CD4-positive, alpha-beta memory T cell (primary cell): ENCODE measurements at places on chromosomes 2 and 18. TPM values are rescaled to one million over a fixed set of nuclear protein-coding genes. Genes with fewer than 3 reads are reported as not detected.

GRCh38 chr2:10239561-10239967, 63.1 kb upstream of the HPCAL1 start:
- no peaks in the 10 kb centered on the region for H3K36me3 ChIP-seq
- no peak overlapping the region for H3K4me3 ChIP-seq
- no peak for DNase-seq
- no peak overlapping the region for H3K27ac ChIP-seq

DNA sequence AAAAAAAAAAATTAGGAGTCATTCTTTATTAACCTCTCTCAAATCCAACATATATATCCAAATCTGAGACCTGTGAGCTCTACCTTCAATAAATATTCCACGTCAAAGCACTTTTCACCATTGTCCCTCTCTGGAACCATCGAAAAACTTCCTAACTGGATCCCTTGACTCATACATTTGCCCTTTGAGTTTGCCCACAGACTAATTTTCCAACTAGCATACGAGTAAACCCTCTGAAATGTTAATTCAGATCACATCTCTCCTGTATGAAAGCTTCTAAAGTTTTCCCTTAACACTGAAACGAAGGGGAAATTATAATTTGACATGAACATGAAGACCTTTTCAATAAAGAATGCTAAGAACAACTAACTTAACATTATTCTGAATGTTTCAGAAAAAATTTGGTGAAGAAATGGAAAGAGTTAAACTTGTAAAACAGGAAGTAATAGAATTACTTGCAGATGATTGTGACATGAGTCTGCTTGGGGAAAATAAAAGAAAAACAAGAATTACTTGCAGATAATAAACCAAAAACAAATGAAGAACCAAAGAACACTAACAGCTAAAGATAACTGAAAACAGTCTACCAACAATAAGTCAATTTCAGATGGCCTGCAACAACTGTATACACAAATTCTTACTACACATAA, 110.6 kb downstream of the C2orf74 start:
- H3K36me3 ChIP-seq: peaks cover 20% of the 10 kb centered on the region
- no peaks in the 10 kb centered on the region for H3K4me1 ChIP-seq
- no peaks in the 10 kb centered on the region for H3K27me3 ChIP-seq
- H3K27ac ChIP-seq: no peak overlapping the region

MAPRE2 gene
- 100 TPM for polyA plus RNA-seq

MEP1B gene
- not detected for polyA plus RNA-seq

GRCh38 chr18:9919564-9920232, 5.9 kb downstream of the VAPA start:
- H3K27ac ChIP-seq: no peak overlapping the region
- H3K4me1 ChIP-seq: peaks cover 94% of the 10 kb centered on the region
- no peaks in the 10 kb centered on the region for H3K36me3 ChIP-seq
- no peak for DNase-seq

DNA sequence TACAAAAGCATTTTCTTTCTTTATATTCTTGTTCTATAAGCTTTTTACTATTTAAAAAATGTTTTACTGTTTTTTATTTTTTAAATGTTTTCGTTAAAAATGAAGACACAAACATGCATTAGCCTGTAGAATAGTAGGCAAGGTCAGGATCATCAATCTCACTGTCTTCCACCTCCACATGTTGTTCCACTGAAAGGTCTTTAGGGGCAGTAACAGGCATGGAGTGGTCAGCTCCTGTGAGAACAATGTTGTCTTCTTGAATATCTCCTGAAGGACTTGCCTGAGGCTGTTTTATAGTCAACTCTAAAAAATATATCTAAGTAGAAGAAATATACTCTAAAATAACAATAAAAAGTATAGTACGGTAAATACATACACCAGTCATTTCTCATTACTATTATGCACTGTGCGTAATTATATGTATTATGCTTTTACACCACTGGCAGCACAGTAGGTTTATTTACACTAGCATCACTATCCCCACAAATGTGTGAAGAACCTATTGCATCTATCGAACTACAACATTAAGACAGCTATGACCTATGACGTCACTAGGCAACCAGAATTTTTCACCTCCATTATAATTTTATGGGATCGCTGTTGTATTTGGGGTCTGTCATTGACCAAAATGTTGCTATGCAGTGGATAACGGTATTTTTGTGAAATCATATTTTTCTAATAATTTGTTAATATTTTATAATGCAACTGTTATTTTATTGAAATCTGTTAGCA, 764.3 kb downstream of the METTL4 start:
- no peaks in the 10 kb centered on the region for H3K36me3 ChIP-seq
- no peaks in the 10 kb centered on the region for H3K4me1 ChIP-seq
- no peak overlapping the region for H3K4me3 ChIP-seq
- no peak overlapping the region for H3K27ac ChIP-seq
- no peaks in the 10 kb centered on the region for H3K27me3 ChIP-seq

BCL2 gene
- polyA plus RNA-seq: 50.4 TPM

C2orf66 gene
- polyA plus RNA-seq: not detected

GRCh38 chr2:29189052-29189451, 73.8 kb downstream of the CLIP4 start:
- peaks cover 6% of the 10 kb centered on the region for H3K4me1 ChIP-seq
- H3K4me3 ChIP-seq: no peak overlapping the region
- DNase-seq: peak; percentile 67

DNA sequence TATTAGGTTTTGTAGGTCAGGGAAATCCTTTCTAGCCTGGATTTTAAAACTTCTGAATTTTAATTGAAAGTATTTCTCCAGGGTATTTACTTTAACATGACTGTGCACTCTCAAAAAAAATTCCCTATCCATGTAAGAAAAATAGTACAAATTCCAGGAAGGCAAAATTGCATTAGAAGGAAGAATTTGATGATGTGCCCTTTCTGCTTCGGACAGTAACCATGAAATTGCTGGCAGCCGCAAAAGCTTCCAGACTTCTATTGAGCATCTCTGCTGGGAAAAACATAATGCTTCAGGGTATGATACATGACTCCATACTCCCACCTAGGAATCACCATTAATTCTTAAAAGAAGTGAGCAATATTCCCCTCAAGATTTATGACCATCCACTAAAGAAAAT, 17.2 kb upstream of the KLF7 start:
- no peaks in the 10 kb centered on the region for H3K4me1 ChIP-seq
- no peak overlapping the region for H3K4me3 ChIP-seq
- no peak for DNase-seq
- no peaks in the 10 kb centered on the region for H3K36me3 ChIP-seq
- H3K27me3 ChIP-seq: no peaks in the 10 kb centered on the region

DNA sequence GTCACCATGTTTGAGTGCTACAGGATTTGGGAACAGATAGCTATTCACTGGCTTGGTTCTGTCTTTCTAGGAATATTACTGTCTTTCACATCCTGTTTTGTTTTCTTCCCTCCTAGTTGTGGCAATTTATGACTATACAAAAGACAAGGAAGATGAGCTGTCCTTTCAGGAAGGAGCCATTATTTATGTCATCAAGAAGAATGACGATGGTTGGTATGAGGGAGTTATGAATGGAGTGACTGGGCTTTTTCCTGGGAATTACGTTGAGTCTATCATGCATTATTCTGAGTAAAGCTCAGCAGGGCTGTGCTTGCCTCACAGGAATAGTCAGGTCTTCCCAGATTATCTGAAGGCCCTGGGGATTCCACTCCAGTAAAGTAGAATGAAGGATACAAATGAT, 98.9 kb downstream of the ABI2 start:
- no peaks in the 10 kb centered on the region for H3K4me1 ChIP-seq
- H3K4me3 ChIP-seq: no peak overlapping the region
- H3K36me3 ChIP-seq: no peaks in the 10 kb centered on the region
- no peaks in the 10 kb centered on the region for H3K27me3 ChIP-seq

GRCh38 chr2:201909348-201909747, 103.0 kb downstream of the CDK15 start:
- H3K4me1 ChIP-seq: peaks cover 10% of the 10 kb centered on the region
- H3K27ac ChIP-seq: no peak overlapping the region
- H3K27me3 ChIP-seq: no peaks in the 10 kb centered on the region
- no peak for DNase-seq
- H3K36me3 ChIP-seq: no peaks in the 10 kb centered on the region

DNA sequence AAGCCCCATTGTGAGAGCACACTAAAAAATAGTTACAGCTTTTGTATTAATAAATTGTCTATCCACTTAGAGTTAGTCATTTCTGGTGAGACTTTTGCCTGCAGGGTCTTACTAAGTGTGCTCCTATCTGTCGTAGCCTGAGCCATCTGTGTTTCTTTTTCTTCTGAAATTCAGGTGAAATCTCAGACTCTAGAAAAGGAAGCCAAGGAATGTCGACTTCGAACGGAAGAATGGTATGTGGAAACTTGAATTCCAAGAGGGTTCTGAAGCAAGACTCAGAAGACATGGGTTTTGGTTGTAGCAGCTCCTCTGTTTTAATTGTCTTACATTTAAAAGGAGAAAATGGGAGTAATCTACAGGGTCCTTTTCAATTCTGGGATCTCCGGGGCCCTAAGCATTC, 70.0 kb upstream of the STON1 start:
- H3K27ac ChIP-seq: no peak overlapping the region
- no peak overlapping the region for H3K4me3 ChIP-seq
- peaks cover 73% of the 10 kb centered on the region for H3K36me3 ChIP-seq
- DNase-seq: no peak

- H3K27me3 ChIP-seq: no peaks in the 10 kb centered on the region
- H3K4me3 ChIP-seq: no peak overlapping the region
- DNase-seq: no peak
Measured at GRCh38 chr18:49094979-49095632, 144.3 kb upstream of the SMAD7 start.

DNA sequence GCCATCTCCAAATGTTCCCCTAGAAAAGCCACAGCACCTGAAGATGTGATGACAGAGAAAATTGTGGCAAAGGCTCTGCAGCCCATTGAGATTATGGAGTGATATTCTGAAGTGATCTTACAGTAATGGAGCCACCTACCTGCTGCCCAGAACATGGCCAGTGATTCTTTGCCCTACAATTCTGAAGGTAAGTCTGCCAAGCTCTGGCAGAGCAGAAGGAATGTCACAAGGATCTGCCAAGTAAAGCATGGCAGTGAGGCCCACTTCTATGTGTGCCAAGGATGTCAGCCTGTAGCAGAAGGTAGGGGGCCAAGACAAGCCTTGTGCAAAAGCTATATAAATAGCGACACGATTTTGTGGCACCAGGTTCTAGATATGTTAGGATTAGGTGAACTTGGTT, 155.1 kb downstream of the RND3 start:
- no peak overlapping the region for H3K4me3 ChIP-seq
- DNase-seq: no peak
- no peaks in the 10 kb centered on the region for H3K27me3 ChIP-seq
- H3K4me1 ChIP-seq: no peaks in the 10 kb centered on the region

DNA sequence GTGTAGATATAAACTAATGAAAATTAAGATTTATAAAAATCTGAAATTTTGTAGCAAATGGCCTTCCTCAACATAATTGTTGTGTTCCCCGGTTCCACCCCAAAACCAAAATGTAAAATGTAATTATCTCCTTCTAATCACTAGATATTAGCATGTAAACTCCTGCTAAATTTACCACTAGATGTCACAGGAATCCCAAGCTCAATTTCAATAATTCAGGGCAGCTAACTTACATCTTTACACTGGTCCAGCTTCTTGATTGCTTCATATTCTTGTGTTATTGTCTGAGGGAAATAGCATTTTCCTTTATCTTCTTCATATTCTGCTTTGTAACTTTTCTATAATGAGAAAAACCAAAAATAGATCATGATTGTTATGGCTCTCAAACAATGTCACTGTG, 42.6 kb downstream of the NEB start:
- H3K27me3 ChIP-seq: no peaks in the 10 kb centered on the region
- H3K27ac ChIP-seq: no peak overlapping the region
- H3K36me3 ChIP-seq: no peaks in the 10 kb centered on the region
- H3K4me1 ChIP-seq: no peaks in the 10 kb centered on the region
- DNase-seq: no peak

CAPN13 gene
- not detected for polyA plus RNA-seq

DNA sequence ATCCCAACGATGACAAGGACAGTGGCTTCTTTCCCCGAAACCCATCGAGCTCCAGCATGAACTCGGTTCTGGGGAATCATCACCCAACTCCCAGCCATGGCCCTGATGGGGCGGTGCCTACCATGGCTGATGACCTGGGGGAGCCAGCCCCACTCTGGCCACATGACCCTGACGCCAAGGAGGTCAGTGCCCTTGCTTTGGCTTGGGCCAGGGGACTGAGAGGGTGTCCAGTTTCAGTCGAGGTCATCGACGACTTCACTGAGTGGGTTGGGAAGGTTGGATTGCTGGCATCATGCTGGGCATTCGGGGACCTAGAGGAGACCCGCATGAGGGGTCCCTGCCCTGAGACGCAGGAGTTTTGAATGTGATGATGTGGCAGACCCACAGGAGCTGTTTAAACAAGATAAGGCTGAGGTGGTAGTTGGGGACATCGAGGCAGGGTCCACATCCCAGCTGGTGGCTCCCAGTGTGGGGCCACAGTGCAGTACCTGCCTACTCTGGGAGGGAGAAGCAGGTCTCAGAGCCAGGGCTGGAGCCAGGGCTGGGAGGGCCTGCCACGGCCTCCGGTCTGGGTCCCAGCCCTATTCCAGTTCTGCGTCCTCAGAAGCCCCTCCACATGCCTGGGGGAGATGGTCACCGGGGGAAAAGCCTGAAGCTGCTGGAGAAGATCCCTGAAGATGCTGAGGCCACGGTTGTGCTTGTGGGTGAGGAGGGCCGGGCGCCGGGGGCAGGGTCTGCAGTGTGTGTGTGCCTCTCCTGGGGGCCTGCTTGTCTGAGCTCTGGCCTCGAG, 6.0 kb downstream of the SLC4A3 start:
- H3K4me3 ChIP-seq: no peak overlapping the region
- H3K4me1 ChIP-seq: no peaks in the 10 kb centered on the region
- H3K36me3 ChIP-seq: no peaks in the 10 kb centered on the region
- H3K27me3 ChIP-seq: peaks cover 4% of the 10 kb centered on the region
- no peak overlapping the region for H3K27ac ChIP-seq
- no peak for DNase-seq

DNA sequence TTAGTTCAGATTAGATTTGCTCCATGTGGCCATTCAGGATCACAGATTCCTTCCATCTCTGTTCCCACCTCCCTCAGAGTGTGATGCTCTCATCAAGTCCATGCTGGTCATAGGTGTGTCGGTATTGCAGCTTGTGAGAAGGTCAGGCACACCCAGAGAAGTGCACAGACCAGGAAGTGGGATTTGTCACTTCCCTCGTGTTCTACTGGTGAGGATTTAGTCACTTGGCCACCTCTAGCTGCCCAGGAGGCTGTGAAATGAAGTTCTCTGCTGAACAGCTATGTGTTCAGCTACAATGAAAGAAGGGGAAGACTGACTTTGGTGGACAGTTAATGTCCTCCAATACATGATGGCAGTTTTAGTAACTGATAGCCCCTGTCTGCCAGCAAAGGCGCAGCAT, 3.5 kb upstream of the LANCL1 start:
- DNase-seq: no peak
- no peaks in the 10 kb centered on the region for H3K27me3 ChIP-seq
- H3K27ac ChIP-seq: no peak overlapping the region
- peaks cover 35% of the 10 kb centered on the region for H3K4me1 ChIP-seq
- no peak overlapping the region for H3K4me3 ChIP-seq
